ENCODE measurements at places on chromosomes 16 and 17.

DNA sequence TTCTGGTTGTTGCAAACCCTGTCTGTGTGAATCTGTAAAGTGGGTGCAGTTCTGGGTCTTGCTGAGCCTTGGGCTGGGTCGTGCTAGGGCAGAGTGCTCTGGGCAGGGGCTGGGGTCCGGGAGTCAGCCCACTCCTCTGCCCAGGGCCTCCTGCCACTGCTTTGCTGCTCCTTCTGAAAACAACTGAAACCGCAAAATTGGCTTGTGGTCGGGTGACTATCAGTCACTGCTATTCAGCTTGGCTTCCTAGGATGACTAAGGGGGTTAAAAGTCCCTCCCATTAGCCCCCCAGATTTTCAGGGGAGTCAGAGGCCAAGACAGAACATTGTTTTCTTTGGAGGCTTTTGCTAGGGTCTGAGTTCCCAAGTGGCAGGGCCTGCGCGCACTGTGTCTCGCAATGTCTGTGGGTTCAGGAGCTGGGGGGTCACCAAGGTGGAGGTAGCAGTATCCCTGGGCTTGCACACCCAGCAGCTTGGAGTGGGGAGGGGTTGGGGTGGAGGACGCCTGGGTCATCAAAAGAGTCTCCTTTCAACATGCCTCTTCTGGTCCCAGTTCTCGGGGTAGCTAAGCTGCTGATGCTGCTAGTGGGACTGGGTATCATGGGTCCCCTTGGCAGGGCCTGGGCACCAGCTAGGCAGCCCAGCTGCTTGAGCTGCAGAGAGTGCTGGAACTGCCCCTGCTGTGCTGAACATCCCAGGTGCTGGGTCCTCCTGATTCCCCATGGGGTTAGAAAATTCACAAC lies 13.5 kb upstream of the TBX21 start:
- DNase-seq: no peak

- no peak for DNase-seq
Observed at GRCh38 chr17:27456681-27457359, 572 bp downstream of the KSR1 start.

DNA sequence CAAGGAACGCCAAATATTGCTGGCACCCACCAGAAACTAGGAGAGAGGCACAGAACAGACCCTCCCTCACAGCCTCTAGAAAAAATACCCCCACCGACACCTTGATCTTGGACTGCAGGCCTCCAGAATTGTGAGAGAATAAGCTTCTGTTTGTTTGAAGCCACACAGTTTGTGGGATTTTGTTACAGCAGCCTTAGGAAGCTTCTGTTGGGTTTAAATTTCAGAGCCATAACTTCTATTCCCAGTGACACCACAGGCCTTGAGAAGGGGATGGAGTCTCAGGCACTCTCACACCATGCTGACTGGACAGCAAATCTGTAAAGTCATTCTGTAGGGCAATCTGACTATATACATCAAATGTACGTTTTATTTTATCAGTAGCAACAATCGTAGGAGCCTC lies 38.6 kb downstream of the RNF112 start:
- DNase-seq: no peak

DNA sequence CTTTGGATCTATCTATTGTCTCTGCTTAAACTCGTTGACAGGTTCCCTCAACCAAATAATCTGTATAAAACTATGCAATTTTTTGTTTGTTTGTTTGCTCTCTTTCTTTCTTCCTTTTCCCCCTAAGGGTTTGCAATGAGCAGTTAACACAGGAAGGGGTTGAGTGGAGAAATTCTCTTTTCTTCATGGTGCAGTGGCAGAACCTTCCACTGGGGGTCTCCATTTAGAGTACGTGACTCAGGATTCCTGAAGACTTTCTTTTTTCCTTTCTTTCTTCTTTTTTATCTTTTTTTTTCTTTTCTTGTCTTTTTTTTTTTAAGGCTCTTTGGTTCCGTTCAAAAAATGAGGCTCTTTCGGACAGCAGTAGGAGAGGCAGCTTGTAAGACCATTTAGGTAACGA lies 19.5 kb upstream of the RBFOX1 start:
- DNase-seq: no peak

DNA sequence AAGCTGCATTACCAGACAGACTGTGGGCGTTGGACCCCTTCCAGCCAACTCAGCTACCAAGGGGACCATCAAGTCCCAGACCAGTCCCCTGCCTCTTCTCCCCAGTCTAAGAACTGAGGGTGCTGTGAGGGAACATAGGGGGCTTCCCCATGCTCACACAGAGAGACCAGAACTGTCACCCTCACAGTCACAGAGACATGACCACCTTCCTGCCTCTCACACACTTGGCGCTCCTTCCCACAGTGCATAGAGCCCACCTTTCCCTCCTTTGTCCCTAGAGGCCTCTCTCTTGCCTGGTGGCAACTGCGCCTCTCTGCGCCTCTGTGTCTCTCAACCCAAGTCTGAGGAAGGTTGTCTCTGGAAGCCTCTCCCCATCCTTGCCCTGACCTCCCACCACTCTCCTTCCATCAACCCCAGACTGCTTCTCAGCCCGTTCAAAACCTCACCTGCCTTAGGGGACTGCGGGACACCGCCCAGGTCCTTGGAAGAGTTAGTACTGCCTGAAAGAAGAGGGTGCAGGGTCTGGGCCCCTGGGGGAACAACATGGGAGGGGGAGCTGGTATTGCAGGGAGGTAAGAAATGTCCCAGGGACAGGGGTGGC lies 6.1 kb upstream of the LHX1 start:
- DNase-seq: no peak

- no peak for DNase-seq
Observed at GRCh38 chr17:14334276-14334840, 33.5 kb downstream of the HS3ST3B1 start.

DNA sequence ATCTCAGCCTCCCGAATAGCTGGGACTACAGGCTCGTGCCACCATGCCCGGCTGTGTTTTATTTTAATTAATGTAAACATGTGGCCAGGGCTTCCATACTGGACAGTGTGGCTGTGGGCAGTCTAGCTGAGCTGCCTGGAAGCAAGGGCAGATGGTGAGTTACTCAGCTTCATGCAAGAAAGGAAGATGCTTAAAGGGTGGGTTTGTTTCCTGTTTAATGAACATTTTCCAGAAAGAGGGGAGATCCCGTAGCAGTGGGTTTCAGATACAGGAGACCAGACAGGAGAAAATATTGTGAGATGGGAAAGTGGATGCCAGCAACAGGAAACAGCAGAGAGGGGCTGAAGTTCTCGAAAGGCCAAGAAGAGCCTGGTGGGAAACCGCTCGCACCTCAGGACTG lies 7.3 kb downstream of the MAPK8IP3 start:
- DNase-seq: no peak

DNA sequence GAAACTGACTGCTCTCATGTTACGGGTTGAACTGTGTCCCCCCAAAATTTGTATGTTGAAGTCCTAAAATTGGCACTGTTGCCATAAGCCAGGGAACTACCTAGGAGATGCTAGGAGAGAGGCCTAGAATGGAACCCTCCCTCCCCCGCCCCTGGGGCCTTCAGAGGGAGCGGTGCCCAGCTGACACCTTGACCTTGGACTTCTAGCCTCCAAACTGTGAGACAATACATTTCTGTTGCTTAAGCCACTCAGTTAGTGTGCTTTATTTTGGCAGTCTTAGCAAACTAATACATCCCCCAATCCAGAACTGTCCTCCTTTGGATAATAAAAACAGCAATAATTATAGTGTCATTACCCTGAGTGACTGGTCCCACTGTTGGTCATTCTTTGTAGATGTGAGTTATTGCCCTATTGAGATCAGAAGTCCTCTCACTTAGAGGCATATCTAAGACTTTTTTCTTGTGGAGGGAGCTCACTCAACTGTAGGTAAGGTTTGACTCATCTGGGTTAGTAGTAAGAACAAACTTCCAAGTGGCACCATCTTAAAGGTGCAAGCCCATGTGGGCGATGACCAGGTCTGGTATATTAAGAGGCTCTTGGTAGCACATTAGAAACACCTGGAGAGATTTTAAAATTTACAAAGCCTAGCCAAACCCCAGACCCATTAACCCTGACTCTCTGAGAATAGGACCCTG lies 93.0 kb upstream of the HLF start:
- no peak for DNase-seq

DNA sequence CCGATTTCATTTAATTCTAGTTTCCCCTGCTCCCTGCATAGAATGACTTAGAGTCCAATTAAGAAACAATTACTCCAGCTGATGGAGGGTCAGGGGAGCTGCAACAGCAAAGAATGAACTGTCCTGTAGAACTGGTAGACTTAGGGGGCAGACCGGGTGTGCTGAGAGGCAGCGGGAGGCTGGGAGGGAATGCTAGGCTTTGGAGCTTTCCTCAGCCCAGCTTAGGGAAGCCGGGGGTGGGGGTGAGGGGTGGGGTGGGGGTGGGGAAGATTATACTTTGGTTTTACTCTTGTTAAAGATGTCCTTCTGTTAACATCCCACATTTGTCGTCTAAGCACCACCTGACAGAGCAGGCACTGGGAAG lies 458.6 kb upstream of the ASIC2 start:
- DNase-seq: no peak

DNA sequence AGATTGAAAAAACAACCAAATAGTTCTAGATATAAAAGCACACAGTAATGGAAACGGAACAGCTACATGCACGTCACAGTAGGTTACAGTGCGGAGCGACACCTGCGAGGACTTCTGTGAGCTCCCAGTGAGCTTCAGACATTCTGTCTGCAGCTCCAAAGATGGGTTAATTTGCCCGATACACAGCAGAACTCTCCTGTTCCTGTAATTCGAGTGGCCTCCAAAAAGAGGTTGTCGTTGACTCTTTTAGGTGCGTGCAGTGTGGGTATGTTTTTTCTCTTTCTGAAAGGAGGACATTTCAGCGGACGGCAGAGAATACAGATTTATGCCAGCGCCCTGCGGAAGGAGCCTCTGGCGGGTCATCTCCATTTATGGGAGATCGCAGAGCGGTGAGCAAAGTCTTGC lies 2.9 kb downstream of the OR1F1 start:
- DNase-seq: no peak

GRCh38 chr17:81391936-81392908 lies 3.0 kb upstream of the BAHCC1 start:
- no peak for DNase-seq

DNA sequence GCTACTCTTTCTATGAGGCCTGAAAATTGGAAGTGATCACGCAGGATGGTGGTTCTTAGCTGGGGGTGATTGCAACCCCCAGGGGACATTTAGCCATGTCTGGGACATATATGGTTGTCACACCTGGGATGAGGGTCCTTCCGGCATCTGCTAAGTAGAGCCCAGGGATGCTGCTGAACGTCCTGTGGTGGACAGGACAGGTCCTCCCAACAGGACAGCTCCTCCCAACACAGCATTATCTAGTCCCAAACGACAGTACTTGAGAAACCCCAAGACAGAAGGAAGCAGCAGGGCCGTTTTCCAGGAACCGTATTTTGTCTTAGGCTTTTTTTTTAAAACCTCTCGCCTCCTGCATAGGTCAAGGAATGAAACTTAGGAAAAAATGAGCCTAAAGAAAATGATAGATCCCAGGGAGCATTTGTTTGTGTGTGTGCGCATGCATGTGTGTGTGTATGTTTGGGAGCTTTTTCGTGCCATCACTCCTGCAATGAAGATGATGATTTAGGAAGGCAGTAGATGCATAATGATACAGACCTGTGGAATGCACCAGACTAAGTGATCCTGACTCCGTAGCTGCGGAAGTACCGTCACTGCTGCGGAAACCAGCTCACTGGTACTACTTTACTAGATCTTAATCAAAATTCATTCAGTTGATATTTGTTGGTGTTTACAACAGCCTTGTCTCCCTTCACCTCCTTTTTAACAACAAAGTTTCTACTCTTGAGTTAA lies 118.2 kb downstream of the SNX29 start:
- no peak for DNase-seq

DNA sequence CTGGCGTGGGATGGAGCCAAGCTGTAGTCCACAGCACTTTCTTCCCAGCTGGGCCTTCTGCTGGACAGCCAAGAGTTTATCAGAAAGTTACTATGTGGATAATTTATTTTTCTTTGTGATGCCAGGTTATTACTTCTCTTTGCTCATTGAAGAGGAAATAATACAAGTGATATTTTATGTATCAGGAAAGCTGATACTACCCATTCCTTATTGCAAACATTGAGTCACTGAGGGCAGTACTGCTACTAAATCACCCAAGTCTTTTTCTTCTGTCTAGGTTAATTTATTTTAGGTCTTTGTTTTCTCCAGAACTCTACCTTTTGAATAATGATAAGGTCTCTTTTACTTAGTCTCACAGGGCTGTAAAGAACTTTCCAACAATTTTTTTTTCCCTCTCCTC lies 8.3 kb downstream of the NUP93 start:
- no peak for DNase-seq

- no peak for DNase-seq
Observed at GRCh38 chr17:37502009-37502936, 12.6 kb downstream of the DUSP14 start.

DNA sequence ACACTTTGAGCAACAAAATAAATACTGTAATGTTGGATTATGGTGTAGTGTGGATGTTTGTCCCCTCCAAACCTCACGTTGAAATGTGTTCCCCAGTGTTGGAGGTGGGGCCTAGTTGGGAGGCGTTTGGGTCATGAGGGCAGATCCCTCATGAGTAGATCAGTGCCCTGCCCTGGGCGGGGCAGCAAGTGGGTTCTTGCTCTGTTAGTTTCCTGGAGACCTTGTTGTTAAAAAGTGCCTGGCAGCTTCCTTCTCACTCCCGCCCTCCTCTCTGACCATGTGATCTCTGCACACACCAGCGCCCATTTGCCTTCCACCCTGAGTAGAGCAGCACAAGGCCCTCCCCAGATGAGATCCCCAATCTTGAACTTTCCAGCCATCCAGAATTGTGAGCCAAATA lies 67.7 kb downstream of the MPRIP start:
- no peak for DNase-seq

DNA sequence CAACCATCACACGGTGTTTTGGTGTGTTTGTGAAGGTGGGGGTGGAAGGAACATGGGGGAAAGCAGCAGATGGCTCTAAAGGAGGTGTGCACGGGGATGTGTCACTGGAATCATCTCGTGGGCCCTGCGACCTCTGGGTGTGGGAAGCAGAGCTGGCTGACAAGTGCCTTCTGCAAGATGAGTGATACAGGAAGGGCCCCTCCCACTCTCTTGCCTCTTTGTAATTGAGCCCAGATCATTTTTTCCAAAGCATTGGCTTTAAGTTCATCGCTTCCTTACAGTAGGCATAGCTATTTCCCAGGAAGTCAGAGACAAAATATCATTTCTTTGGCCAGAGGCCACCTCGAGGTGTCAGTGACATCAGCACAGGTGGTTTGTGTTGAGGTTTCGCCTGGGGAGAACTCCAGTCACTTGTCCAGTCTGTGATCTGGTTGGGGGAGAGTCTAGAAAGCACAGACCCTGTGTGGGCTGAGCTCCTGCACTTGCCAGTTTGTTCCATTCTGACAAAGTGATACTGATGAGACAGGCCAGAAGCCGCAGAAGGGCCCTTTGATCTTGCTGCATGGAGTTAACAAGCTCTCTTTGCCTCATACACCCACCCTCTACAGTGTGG lies 20.6 kb upstream of the SNTB2 start:
- no peak for DNase-seq

GRCh38 chr17:78708510-78708973 lies 73.5 kb downstream of the CYTH1 start:
- DNase-seq: peak; percentile 70

Data from NCI-H1694 treated with DMSO at 0.1 percent for 48 hours (cell line).